Posterior cingulate gyrus (tissue), 11 donors: ENCODE measurements at places on chromosomes 4 and X.
A peak's percentile ranks its signal among the peaks of the same experiment; 100 is the strongest.

GRCh38 chr4:87982036-87982435 lies 6.5 kb downstream of the SPP1 start:
- no peak for DNase-seq

DNA sequence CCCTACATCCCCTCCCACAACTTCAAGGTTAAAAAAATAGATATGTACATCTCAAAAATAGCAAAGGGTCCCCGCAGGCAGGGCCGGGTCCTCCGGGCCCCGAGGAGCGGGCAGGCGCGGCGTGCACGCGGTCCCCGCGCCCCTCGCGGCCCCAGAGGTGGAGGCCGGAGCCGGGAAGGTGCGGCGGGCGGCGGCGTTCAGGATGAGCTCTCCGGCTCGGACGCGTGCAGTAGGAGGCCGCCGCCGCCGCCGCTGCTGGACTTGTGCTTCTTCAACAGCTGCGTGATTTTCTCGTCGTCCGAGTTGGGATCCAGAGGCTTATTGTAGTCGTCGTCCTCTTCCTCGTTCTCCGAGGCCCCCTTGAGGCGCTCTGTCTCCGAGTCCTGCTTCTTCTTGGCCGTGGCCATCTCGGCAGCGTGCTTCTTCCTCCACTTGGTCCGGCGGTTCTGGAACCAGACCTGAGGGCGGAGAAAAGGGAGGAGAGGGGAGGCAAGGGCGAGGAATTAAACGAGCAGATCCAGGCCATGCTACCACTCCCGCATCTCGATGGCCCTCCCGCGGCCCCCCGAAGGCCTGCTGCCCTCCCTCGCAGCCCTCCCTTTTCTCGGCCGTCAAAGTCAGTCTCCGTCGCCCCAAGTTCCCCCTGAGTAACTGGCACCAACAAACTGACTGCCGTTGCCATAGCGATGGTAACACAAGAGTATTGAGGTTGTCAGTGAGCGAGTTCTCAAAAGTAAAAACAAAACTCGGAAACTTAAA lies 5.8 kb downstream of the NKX6-1 start:
- DNase-seq, result peak; percentile 66

- DNase-seq, result no peak
Measured at GRCh38 chr4:900721-901120, 31.4 kb downstream of the GAK start.

DNA sequence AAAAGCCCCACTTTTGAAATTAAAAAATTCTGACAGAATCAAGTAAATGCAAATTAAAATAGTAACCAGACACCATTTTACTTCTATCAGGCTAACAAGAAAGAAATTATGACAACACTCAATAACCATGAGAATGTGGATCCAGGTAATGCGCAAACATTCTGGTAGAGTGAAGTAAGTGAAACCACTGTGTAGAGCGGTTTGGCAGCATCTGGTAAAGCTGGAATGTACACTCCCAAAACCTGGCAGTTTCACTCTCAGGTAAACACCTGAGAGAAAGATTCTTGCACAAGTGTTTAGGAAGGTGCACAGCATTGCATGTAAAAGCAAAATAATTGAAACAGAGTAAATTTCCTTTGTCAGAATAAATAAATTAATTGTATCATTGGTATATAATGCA lies 81.8 kb downstream of the TRIML1 start:
- no peak for DNase-seq

- DNase-seq, result no peak
Measured at GRCh38 chrX:10121787-10122186, 35.0 kb upstream of the CLCN4 start.

DNA sequence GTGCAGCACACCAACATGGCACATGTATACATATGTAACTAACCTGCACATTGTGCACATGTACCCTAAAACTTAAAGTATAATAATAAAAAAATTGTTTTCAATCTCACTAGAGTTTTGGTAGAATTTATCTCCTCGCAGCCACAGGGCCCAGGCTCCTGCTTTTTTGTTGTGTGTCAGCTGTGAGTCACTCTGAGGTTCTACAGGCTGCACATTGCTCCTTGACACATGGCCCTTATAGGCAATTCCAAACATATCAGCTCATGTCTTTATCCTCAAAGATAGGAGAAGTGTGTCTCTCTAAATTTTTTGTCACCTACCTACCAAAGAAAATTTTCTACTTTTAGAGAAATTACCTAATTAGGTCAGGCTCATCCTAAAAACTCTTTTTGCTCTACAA lies 252.1 kb upstream of the ADGRL3 start:
- no peak for DNase-seq

DNA sequence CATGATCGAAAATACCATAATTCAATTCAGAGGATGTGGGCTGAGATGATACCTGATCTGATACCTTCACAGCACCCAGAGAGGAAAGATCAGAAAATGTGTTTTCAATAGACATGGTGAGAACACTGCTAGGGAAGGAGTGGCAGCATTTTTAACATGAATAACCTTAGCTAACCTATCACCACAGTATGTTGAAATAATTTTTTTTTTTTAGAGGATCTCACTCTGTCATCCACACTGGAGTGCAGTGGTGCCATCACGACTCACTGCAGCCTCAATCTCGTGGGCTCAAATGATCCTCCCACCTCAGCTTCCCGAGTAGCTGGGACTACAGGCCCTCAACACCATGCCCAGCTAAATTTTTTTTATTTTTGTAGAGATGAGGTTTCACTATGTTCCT lies 90.5 kb upstream of the RAPGEF2 start:
- DNase-seq, result no peak

GRCh38 chrX:12080265-12080664 lies 58.0 kb upstream of the FRMPD4 start:
- DNase-seq, result no peak

DNA sequence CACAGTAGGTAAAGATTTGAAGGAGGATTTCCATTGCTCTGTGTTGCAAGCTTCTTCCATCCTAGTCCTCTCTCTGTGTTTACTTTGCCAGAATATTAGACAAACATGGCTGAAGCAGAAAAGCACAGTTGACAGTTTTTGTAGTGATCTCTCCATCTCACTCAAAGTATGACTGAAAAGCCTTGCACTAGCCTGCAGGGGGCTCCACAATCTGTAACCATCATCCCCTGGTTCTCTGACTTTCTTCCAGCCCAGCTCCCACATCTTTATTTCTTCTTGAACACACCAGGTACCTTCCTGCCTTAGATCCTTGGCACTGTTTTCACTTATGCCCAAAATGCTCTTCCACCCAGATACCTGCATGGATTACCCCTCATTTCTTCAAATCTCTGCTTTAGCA lies 34.1 kb upstream of the HHIP start:
- DNase-seq, result no peak
